ENCODE measurements at places on chromosomes 7 and 10.

DNA sequence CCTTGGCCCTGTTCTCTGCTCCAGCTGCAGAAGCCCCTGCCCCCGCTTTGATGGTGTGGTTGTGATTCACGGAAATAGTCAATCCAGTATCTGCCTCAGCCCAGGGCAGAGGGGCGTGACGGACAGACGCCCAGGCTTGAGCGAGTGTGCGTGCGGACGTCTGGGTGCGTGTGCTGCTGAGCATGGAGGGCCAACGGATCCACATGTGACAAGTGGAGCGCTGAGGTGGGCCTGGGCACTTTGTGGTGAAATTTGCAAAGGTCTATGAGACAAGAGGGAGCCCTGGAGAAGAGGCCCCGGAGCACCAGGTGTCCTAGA lies 94.4 kb downstream of the WDR37 start:
- no peak for DNase-seq

DNA sequence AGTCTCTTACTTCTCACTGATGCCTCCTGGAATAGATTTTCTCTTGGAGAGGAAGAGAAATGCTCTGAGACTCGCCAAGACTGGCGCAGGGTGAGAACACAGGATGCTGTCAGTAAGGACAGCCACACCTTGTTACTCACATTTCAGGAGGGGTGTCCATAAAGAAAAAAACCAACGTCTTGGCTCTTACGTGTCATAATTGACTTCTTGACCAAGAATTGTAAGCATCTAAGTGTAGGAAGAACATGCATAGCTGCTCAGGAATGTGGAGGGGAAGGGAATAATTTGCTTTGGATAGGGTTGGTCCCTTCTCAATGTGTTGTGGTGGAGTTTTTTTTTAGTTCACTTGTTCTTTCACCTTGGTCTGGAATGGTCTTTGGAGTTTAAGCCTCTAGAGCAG lies 43.8 kb upstream of the ZNF438 start:
- no peak for DNase-seq

- no peak for DNase-seq
Observed at GRCh38 chr7:104653825-104654401, 325.5 kb downstream of the LHFPL3 start.

- DNase-seq, result no peak
Observed at GRCh38 chr10:35696392-35697287, 54.5 kb upstream of the FZD8 start.

DNA sequence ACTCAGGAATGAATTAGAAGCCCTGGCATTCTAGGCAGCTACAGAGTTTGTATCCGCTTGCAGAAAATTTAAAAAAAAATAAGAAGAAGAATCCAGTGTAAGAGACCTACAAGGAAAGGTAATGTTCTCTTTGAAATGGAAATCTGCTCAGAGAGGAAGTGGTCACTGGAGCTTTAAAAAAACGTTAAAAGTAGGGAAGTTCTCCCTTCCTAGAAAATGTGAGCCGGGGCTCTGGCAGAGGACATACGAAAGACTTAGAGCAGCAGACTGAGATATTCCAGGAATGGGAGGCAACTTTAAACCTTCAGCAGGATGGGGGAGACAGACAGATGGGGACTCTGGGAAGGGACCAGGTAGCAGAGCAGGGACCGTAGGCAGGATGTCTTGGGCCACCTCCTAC lies 149.4 kb upstream of the NPS start:
- no peak for DNase-seq

- DNase-seq, result no peak
Observed at GRCh38 chr10:71842856-71843686, 8.0 kb downstream of the PSAP start.

- DNase-seq, result no peak
Observed at GRCh38 chr7:70259502-70259901, 661.2 kb downstream of the AUTS2 start.

DNA sequence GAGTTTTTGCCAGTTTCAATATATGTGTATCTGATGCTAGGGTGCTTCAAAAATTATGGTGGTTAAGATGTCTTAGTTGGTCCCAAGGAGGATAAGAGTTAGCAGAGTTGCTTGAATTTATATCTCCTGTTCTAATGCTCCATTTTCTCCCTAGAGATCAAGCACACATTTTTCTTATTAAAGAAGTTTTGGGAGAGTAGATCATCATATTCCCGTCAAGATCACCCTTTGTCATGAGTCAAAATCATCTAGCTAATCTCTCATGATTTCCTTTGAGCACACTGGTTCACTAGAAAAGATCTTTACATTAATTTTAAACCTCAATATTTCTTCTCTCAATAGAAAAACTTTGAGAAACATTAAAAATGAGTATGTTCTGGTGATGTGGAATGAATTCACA lies 429.9 kb upstream of the SEMA3A start:
- no peak for DNase-seq

Measured in H7 (cell line).